Activated T-cell treated with anti-CD3 and anti-CD28 coated beads, Interleukin-2, amount 50 U/mL, for 24 hours (primary cell): ENCODE measurements at places on chromosomes 2 and 18.

DNA sequence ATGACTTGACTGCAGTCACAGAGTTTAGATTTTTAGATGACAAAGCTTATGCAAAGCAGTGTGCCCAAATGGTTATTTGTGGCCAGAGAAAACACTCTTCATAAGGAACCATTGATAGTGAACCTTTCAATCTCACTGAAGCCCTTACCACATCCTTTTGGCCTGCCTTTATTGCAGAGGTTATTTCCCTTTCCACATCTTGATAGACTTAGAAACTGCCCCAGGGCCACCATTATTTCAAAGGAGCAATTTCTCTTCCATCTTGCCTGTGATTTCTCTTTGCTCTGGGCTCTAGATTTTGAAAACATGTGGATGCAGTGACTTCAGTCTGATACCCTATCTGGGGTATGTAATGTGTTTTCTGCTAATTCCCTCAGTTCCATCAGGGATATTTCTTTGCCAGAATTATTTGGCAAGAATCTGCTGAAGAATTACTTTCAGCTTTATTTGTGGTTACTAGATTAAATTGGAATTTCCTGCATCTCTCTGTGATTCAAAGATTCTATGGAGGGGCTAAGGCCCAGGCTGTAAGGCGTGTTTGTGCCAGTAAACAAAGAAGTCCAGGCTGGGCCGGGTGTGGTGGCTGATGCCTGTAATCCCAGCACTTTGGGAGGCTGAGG lies 51.0 kb downstream of the MOGAT1 start:
- DNase-seq, result no peak

- no peak for DNase-seq
Observed at GRCh38 chr2:191217580-191217979, 27.6 kb upstream of the MYO1B start.

DNA sequence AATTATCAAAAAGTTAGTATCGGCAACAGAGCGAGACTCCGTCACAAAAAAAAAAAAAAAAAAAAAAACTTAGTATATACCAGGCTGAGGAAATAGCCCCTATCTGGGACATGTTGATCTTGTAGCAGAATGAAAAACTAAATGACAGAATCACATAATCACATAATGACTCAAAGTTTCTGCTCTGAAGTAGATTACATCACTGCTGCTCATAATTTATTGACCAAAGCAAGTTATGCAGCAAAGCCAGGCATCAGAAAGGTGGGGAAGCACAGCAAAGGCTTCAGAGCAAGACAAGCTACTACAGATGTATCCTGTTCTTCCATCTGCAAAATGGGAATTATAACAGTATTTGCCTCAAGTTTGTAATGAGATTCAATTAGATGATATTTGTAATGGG lies 68.1 kb downstream of the BOD1L2 start:
- DNase-seq, result no peak

DNA sequence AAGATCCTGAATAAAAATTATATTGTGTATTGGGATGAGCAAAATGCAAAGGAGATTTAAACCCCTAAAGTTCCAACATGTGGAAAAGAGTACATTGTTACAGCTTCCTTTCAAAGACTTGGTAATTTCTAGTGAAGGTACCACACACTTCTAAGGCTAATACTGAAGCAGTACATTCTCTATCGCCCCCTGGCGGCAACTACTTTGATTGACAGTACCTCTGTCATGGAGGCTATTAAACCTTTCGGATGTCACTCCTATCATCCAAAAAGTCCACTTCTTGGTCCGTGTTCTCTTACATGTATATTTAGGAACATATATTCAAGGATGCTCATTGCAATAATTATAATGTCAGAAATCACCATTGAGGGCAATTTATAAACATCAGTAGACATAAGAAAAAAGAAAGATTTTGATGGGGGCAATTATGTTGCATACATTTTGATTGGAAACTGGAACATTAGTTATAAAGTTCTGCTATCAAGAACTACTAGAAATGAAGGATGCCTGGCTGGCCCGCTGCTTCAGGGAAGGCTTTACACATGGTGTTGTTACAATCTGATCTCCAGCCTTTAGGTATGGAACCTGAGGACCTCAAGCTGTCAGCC lies 601.6 kb downstream of the CPS1 start:
- peak; percentile 64 for DNase-seq

DNA sequence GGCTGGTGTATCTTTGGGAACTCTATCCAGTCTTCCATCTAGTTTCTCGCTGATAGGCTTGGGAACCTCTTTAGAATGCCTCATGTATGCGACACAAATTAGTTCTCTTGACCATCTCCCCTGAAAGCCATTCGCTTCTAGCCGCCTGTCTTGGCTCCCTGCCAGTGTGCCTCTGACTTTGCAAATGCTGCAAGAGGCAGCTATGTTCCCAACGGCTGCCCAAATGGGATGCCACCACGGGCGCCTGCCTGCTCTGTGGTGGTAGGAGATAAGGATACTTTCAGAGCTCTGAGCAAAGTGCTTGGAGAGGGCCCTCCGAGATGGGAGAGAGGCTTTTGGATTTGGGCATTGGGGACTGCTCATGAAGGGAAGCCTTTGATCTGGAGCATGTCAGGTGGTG lies 77.7 kb upstream of the IGFBP5 start:
- DNase-seq, result no peak

DNA sequence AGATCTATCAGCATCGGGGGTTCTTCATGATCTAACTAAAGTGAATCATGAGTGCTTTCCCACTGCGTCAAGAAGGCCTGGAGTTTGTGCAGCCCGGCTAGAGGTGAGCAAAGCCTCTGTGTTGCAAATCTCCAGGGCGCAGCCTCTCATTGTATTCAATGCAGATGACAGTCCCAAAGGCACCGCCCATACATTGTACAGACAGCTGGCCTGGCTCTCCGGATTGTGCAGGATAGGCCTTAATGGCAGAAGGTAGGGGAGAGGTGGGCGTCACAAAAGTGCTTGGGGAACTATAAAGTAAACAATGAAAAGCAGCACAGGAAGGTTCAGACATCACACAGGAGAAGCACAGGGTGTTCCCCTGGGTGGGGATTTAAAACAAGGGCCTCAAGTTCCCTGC lies 907 bp upstream of the GYPC start:
- no peak for DNase-seq

- no peak for DNase-seq
Observed at GRCh38 chr18:22493940-22494339, 76.2 kb upstream of the CTAGE1 start.

GRCh38 chr18:21262979-21263378 lies 20.9 kb downstream of the GREB1L start:
- no peak for DNase-seq

DNA sequence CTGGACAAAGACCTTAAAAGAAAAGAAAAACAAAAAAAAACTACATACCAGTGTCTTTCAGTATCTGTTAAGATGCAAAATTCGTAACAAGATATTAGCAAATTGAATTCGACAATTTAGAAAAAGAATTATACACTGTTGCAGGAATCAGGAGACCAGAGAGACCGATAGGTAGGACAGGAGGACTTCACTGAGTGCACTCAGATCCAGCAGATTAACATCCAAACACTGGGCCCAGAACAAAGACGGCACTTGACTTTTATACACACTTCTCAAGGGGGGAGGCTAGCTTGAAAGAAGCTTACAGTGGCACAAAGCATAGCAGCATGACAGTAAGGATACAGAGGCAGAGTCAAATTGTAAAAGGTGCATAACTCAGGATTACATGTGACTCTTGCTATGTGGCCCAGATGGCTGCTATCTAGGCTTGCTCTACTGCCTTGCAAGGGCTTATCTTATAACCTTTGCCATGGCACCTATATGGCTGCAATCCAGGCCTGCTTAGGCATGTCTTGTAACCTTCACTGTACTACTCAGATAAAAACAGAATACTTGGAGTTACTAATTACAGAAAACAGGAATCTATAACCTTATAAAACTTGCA lies 507.3 kb upstream of the LRRTM4 start:
- DNase-seq, result no peak

GRCh38 chr2:172072706-172073105 lies 12.6 kb upstream of the DLX1 start:
- DNase-seq, result no peak

GRCh38 chr2:31729442-31730092 lies 148.8 kb upstream of the SRD5A2 start:
- DNase-seq, result no peak

DNA sequence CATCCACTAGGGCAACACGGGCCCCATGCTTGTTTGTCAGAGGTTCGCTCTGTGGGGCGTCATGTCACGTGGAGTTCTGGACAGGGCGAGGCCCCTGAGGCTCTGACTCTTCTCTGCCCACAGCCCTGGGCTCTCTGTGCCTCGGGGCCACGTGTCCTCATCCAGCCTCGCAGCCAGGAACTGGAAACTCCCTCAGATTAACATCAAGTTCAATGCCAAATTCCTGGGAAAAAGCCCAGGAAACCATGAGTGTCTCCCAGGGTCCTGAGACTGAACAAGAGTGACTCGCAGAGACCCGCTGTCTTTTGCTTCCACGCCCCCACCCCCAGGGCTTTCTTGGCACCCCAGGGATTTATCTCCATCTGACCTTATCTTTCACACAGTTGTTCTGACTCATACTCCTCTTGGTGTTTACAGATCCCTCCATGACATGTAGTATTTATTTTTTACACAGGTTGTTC lies 174.0 kb upstream of the PIEZO2 start:
- DNase-seq, result no peak

GRCh38 chr2:51247252-51247805 lies 215.4 kb upstream of the NRXN1 start:
- DNase-seq, result no peak

DNA sequence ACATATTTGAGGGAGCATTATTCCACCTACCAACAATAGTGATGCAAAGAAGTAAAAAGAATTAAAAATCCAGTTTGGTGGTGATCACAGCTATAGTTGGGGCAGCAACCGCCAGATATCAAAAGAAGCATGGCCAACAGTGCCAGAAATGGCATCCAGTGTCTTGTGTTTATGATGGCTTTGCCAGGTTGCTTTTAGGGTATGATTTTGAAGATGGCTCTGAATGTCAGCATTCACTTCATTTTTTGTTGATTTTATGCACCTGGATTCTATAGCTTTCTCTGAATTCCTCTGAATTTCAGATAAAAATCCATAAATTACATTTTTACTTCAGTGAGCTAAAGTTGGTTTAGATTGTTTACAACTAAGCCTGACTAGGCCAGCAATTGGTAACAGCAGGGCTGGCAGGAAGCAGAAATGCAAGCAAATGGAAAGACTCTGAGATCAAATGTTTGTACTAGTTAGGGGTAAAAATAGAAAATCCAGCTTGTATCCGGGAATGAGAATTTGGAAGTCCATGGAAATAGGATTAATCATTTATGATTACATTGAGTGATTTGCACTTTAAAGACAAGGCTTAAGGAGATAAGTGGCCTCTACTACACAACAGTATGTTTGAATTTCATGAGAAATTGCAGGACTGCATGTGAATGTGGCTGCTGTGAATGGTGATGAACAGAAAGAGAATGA lies 40.4 kb downstream of the COL3A1 start:
- no peak for DNase-seq

DNA sequence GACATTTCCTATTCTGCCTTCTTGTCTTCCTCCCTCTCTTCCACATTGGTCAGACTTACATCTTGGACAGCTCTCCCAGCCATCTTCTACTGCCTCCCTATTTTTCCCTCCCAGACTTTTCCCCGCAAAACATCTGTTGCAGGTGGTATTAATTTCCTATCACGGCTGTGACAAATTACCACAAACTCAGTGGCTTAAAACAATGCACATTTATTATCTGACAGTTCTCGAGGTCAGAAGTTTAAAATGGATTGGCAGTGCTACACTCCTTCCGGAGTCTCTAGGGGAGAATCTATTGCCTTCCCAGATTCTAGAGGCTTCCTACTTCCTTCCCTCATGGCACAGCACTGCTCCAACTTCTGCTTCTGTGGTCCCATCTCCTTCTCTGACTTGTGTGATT lies 33.3 kb downstream of the STRADB start:
- DNase-seq, result no peak

DNA sequence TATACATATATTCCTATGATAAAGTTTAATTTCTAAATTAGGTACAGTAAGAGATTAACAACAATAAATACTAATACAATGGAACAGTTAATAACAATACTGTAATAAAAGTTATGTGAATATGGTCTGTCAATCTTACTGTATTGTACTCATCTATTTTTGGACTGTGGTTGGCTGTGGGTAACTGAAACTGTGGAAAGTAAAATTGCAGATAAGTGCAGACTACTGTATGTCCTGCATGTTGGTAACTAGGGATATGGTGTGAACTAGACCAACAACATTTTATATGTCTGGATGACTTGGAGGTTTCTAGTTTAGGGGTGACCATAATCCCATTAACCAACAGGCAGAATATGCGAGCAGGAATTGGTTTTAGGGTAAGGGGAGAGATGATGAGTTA lies 23.3 kb downstream of the PHLPP1 start:
- DNase-seq, result no peak

DNA sequence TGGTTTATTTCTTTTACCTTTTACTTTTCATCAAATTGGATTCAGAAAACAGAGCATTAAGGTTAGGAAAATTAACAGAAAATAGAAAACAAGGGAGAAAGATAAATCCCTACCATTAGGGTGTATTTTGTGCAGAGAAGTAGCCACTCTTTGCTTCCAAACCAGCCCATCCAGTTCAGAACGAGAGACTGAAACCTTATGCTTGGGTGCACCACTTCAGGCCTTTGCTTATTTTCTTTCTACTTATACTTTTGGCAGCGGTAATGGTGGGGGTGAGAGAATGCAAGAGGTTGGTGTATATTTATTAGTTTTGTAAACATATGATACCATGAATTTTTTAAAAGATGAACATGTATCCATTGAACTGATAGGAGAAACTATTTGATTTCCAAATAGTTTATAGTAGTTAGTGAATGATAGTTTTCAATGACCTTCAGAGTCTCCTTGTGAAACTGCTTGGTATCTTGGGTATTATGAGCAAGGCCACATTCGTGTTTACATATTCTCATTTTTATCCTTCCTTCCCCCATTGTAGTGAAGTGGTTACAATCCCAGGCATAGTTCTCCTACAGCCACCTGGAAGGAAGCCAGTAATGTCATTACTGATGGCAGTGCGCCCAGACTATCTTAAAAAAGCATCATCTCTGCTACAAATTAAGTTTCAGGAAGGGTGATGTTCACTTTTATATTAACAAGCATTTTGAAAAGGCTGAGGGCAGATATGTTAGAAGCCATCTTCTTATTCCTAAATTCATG lies 60.8 kb downstream of the MFSD6 start:
- DNase-seq, result no peak

GRCh38 chr18:12336171-12336613 lies 28.2 kb downstream of the TUBB6 start:
- DNase-seq, result no peak

- peak; percentile 12 for DNase-seq
Observed at GRCh38 chr2:27724905-27725701, 46.4 kb upstream of the MRPL33 start.

GRCh38 chr2:60413069-60413813 lies 140.2 kb downstream of the BCL11A start:
- DNase-seq, result no peak

- DNase-seq, result no peak
Observed at GRCh38 chr18:5600378-5601071, 56.7 kb upstream of the EPB41L3 start.

GRCh38 chr2:201383136-201383535 lies 26.0 kb upstream of the FLACC1 start:
- DNase-seq, result no peak

- no peak for DNase-seq
Observed at GRCh38 chr2:60311524-60311923, 241.9 kb downstream of the BCL11A start.
